ENCODE measurements at places on chromosomes 3 and 15. TPM values are rescaled to one million over a fixed set of nuclear protein-coding genes. Genes with fewer than 3 reads are reported as not detected.

The PIF1 gene
- 0.65 TPM for total RNA-seq

The MED12L gene
- total RNA-seq, result 2.3 TPM

DNA sequence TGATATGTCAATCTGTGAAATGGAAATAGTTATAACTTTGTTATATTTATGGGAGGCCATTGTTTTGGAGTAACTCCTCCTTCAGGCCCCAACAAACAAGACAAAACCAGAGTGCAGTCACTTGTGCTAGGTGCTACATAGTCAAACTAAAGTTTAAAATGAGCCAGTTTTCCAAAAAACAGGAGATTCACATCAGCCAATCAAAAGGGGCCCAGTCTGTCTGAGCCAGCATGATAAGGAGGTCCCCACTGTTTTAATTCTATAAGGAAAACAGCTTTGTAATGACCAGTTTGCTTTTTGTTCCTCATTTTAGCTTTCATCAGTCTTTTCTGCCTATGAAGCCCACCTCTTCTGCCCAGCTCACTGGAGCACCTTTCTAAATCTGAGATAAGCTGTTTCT is 94.7 kb upstream of the SLC7A14 start:
- H3K27me3 ChIP-seq, result no peaks in the 10 kb centered on the region
- no peak for DNase-seq
- no peak overlapping the region for H3K27ac ChIP-seq
- H3K4me1 ChIP-seq, result no peaks in the 10 kb centered on the region
- no peak overlapping the region for H3K4me3 ChIP-seq

GRCh38 chr3:16520241-16520969 is 6.9 kb upstream of the RFTN1 start:
- H3K36me3 ChIP-seq, result no peaks in the 10 kb centered on the region
- H3K4me3 ChIP-seq, result no peak overlapping the region
- no peaks in the 10 kb centered on the region for H3K27me3 ChIP-seq
- no peak overlapping the region for H3K27ac ChIP-seq

- no peak for DNase-seq
- H3K36me3 ChIP-seq, result no peaks in the 10 kb centered on the region
- no peaks in the 10 kb centered on the region for H3K27me3 ChIP-seq
Measured at GRCh38 chr3:191047930-191048329, 151.1 kb upstream of the OSTN start.
